Stimulated activated CD4-positive, alpha-beta T cell treated with anti-CD3 and anti-CD28 coated beads, Interleukin-1b, Interleukin-23, amount 100 ng/mL, for 1 hour (primary cell): ENCODE measurements at places on chromosomes 3 and 15.

GRCh38 chr3:177468816-177469215, 271.5 kb upstream of the TBL1XR1 start:
- no peak for DNase-seq

GRCh38 chr15:95024351-95024750, 793.0 kb downstream of the MCTP2 start:
- DNase-seq, result no peak

DNA sequence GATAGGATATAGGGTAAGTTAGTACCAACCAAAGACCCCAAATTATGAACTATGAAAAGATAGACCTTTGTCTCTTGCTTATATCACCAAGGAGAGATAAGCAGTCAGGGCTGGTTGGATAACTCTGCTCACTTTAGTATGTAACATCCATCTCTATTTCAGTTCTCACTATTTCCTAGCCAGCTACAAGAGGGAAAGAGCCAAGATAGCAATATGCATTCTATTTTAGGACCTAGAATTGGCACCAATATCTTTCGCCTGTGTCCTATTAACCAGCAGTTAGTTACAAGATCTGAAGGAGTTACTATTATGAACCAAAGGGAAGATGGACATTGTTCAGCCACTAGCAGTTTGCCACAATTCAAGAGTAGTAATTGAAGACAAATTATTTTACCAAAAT, 457.5 kb downstream of the NSUN3 start:
- DNase-seq, result no peak

DNA sequence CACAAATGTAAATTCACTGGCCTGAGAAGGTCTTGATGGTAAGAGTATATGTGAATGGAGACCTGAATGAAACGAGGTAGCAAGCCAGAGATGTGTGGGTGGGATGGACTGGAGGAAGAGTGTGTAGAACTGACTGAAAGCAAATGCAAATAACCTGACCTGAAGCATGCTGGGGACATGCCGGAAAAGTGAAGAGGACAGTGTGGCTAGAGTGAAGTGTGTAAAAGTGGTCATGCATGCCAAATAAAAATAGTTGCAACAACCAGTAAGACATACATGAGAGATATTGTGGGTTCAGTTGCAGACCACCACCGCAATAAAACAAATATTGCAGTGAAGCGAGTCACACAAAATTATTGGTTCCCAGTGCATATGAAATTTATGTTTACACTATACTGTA, 82.3 kb downstream of the LPP start:
- no peak for DNase-seq
